Activated effector memory CD4-positive, alpha-beta T cell treated with anti-CD3 and anti-CD28 coated beads, Interleukin-2, amount 50 U/mL, for 16 hours (primary cell): ENCODE measurements at places on chromosomes 16 and 17.
A peak's percentile ranks its signal among the peaks of the same experiment; 100 is the strongest.

DNA sequence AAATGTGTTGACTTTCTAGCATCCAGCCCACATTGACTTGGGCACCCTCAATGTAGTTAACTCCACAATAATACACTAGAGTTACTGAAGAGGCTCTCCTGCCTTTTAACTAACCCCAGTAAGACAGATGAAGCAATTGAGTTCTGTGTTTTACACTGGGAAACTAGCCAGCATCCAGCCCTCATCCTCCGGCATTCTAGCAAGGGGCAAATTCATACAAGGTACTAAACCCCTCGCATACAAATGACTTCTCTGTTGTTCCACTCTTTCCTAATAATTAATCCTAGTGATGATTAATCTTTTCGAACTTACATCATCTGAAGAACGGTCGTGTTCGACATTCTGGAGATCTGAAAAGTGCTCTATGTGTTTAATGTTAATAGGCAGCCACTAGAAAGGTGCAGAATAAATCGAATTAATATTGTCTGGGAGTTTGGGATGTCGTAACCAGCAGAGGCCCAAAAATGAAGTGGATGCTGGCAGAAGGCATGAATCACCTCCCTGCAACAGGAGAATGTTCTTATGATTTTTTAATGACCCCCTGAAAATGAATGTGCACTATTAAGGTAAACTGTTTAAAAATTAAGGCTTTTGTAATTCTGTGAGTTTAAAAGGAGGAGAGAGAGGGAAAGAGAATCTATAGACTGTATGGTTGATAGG is 249.4 kb downstream of the SNX29 start:
- no peak for DNase-seq

GRCh38 chr16:13401641-13402040 is 500.2 kb downstream of the SHISA9 start:
- DNase-seq, result no peak

GRCh38 chr17:57405491-57406072 is 149.3 kb downstream of the MSI2 start:
- DNase-seq, result no peak

- DNase-seq, result no peak
Measured at GRCh38 chr16:66903544-66904427, 14.9 kb downstream of the CDH16 start.

- DNase-seq, result no peak
Measured at GRCh38 chr16:48426244-48427141, 41.3 kb upstream of the SIAH1 start.

DNA sequence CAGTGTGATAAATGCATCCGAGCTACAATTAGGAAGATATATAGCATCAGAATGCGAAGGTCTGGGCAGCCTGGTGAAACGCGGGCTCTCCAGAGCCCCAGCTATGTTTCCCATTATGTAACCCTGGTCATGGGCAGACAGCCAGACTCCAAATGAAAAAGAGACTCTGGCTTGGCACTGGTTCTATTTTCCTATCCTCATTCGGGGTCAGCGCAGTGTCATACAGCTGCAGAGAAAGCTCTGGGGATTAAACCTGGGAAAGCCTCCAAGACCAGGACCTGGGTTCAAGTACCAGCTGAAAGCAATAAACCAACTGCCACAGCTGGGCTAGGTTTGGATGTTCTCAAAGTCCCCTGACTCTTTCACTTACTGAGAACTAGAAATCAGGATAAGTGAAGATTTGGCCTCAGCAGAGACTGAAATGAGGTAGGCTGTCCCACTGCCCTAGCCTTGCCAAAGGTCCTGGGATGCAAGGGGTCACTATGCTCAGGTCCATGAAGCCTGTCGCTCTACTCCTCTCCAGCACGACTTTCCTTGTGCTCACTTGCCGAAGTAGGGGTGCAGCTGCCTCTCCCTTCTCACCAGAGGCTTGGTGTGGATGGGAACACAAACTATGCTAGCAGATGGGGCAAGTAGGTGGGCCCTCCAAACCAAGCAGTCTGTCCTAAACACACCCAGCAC is 123.8 kb downstream of the SMG6 start:
- DNase-seq, result no peak

DNA sequence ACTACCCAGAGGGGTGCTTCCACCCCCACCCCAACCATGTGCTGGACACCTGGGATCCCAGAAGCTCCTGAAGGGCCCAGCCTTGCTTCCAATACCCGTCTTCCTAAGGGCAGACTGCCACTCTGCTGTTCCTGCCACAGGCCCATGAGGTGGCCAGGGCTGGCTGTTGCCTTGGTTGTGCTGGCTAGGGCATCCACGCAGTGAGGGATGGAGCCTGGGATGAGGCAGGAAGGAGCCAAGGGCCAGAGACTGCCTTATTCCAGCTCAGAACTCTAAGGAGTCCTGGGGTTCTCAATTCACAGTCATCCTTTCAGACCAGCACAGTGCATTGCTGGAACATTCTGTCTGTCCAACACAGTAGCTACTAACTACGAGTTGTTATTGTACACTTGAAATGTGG is 37.8 kb downstream of the BCO1 start:
- DNase-seq, result no peak

DNA sequence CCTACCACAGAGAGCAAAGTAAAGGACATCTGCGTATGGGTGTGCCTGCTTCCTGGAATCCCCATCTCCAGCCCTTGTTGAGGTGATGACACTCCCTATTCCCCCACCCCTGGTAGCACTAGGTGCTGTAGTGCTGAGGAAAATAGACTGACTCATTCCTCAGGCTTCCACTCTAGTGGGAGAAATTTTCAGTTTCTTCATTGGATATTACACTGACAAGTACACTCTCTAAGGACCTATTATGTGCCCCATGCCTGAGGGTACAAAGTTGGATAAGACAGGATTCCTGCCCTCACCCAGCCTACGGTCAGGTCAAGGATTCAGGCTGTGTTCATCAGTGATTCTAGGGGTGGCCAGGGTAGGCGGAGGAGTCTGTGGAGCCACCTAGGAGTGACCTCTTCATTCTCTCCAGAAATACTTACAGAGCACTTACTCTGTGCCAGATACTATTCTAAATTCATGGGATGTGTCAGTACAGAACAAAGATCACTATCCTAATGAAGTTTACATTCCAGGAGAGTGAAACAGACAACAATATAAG is 4.5 kb upstream of the ZC3H7A start:
- DNase-seq, result no peak

- no peak for DNase-seq
Measured at GRCh38 chr16:5523829-5524228, 426.2 kb upstream of the EEF2KMT start.

- no peak for DNase-seq
Measured at GRCh38 chr16:74252329-74252728, 44.3 kb upstream of the PSMD7 start.

DNA sequence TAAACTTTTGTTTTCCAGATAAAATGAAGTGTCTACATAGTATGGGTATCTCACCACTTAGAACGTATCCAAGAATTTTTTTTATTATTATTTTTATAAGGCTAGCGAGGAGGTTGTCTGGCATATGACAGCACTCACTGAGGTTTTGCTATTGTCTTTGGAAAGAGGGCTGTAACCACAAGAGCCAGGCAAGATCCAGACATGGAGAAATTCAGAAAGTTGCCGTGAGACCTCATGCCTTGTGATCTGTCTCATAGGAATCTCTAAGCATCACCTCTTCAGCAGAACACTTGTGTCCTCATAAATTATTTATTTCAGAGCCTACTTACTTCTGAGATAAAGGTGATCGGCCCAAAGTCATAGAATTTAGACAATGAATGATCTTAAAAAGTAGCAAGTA is 410.8 kb downstream of the CDH11 start:
- no peak for DNase-seq

GRCh38 chr17:72407336-72407909 is 286.6 kb downstream of the SOX9 start:
- DNase-seq, result no peak

- DNase-seq, result no peak
Measured at GRCh38 chr16:79698341-79698753, 97.8 kb upstream of the MAF start.

- DNase-seq, result no peak
Measured at GRCh38 chr17:55069983-55070529, 101.5 kb downstream of the STXBP4 start.

DNA sequence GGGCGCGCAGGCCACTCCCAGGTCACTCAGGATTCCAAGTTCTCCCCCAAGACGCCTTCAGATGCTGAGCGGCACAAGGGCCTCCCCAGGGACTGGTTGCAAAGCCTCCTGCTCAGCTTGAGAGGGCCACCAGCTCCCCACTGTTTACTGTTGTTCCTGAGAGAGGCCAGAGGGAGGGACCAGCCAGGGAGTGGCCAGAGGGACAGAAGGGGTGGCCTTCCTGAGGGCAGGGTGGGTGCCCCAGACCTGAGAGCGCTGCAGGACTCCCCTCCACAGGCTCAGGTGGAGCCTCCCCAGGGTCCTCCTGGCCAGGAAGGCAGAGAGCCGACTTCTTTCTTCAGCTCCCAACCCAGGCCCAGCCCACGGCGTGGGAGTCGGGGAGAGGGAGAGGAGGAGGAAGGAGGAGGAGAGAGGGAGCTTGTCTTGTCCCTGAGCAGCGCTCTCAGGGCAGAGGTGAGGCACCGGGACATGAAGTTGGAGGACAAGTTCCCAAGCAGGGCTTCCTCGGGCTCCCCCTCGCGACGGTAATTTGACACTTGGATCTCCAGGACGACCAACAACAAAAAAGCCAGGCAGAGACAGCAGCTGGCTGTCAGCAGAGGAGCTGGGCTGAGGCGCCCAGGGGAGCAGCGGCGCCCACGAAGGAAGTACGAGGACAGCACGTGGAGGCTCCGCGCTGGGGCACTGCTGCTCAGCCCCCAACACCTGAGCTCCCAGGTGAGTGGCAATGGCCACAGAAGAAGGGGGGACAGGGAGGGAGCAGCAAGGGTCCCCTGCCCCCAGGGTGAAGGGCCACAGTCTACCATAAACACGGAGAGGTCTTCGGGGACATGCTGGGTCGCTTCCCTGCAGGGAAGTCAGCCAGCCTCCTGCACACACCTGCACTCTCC is 497 bp downstream of the SMIM5 start:
- DNase-seq, result peak; percentile 80

DNA sequence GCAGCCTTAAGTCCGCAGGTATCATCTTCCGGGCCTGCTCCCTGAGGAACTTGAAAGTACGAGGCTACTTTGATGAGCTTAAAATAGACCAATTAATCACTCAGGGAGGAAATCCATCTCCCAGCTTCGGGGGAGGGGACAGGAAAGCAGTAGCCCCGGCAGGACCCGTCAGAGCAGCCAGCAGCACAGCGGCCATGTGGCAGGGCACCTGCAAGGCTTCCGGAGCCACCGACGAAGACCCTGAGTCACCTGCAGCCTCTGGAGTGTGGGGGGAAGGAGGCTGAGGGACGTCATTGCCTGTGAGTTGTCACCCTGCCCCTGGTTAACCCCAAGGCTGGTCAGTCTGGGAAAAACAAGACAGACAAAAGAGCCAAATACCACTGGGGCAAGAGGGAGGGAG is 4.4 kb upstream of the CYB561 start:
- no peak for DNase-seq

- DNase-seq, result no peak
Measured at GRCh38 chr17:83076938-83077337, 2.5 kb upstream of the METRNL start.

DNA sequence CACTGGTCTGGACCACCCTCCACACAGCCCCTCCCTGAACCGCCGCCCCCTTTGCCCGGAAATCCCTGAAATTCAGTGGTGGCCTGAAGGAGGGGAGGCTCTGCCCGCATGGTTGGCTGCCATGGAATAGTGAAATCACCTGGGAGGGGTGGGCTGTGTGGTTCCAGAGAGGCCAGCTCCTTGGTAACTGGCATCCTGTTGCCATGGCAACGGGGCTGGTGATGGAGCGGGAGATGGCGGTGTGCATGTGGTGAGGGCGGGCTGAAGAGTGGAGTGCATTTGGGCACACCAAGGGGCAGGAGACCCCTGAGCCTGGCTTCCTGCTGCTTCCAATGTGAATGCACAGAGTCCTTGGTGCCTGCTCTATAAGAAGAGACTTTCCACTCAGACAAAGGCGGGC is 2.4 kb downstream of the EFNB3 start:
- no peak for DNase-seq

GRCh38 chr16:85457366-85457765 is 155.8 kb upstream of the GSE1 start:
- DNase-seq, result no peak

GRCh38 chr17:36503456-36504155 is 17.1 kb downstream of the ZNHIT3 start:
- peak; percentile 25 for DNase-seq

- DNase-seq, result no peak
Measured at GRCh38 chr16:86277221-86277620, 233.1 kb upstream of the FOXF1 start.

DNA sequence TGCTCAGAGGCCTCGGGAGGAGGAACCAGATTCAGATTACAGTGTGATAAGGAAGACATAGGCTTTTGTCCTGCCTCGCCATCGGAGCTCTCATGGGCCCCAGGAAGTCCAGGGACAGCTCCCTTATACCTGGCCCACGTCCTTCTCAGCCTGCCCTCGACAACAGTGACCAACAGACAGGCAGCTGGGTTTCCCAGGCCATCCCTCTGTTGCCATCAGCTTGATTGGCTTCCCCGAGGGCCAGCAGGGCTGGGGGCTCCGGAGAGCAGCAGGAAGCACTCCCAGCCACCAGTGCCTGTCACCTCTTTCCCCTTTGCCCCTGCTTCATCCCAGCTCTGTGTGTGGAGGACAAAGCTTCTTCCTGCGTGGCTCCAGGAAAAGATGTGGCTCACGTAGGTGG is 17.6 kb downstream of the CD300A start:
- DNase-seq, result peak; percentile 31

DNA sequence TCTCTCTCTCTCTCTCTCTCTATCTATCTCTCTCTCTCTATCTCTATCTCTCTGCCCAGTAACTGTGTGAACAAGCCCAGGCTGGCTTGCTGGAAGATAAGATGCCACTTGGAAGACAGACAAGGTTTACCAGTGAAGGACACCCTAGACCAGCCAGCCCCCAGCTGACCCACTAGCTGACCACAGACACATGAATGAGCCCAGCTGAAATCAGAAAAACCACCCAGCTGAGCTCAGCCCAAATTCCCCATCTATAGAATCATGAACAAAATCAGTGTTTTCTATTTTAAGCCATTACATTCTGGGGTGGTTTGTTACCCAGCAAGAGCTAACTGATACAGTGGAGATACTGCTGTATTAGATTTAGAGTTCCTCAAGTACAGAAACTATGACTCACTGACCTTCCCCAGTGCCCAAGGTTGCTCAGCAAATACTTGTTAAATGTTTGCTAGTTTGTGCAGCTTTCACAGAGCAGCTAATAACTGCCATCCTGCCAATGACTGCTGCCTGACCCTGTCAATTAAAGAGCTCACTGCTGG is 18.0 kb downstream of the EMP2 start:
- DNase-seq, result no peak

DNA sequence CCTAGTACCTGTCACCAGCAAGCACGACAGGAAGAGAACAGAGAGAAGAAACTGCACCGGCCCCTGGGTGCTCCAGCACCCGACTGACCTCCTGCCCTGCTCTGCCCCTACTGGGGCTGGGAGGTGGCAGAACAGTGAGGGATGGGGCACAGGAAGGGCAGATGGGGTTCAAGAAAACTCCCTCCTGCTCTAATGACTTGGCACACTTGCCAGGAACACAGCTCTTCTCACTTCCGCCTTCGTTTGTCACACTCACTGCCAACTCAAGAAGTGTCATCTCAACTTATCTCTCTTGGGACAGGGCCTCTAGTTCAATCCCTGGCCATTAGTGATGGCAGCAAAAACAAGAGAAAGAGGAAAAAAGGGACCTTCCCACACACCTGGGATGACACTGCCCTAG is 42.7 kb upstream of the ICAM2 start:
- no peak for DNase-seq
